KBM-7 (cell line): ENCODE measurements at places on chromosomes 16 and 17.

GRCh38 chr16:79599837-79600637, 500 bp downstream of the MAF start:
- peak; percentile 24 for DNase-seq

DNA sequence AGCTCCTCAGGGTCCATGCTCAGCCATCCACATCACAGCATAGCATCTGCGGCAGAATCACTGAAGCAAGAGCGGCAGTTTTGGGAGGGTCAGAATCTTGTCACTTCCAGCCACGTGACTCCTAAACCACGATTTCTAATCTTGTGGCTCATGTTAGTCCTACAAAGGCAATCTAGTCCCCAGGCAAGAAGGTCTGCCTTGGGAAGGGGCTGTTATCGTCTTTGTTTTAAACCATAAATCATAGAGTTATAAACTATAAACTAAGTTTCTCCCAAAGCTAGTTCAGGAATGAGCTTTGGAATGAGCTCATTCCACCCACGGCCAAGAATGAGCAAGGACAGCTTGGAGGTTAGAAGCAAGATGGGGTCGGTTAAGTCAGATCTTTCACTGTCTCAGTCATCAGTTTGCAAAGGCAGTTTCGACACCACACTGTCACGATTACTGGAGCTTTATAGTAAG, 20.8 kb upstream of the DNAH17 start:
- DNase-seq, result peak; percentile 14

DNA sequence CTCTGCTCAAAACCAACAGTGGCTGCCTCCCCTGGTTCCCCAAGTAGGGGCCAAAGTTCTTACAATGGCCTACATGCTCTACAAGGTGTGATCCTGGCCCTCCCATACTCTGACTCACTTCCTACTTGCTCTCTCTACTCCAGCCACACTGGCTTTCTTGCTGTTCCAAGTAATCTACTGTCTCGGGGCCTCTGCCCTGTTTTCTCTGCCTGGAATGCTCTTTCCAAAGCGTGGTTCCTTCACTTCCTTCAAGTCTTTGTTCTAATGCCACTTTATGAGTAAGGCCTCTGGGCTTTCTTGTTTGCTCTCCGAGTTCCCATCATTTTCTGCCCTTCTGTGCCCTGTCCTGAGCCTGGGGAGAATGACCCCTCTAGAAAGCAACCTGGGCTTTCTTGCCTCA, 4.1 kb upstream of the CDH3 start:
- DNase-seq, result no peak

DNA sequence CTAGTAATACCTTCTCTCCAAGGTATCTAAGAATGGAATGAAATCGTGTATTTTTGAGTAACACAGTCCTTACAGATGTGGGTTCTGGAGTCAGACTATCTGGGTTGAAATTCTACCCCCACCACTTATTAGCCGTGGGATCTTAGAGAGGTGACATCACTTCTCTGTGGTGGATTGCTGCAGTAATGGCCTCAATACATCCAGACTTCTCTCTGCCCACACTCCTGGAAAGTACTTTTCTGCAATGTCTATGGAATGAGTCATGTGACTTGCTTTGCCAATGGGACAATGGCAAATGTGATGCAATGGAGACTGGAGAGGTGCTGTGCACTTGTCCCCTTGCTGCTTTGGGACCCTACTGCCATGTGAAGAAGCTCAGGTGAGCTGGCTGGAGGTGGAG, 418.2 kb downstream of the HAPSTR1 start:
- DNase-seq, result no peak

GRCh38 chr17:78826421-78826820, 14.2 kb downstream of the USP36 start:
- DNase-seq, result no peak

GRCh38 chr17:38339891-38340290, 3.9 kb downstream of the GPR179 start:
- DNase-seq, result no peak

- DNase-seq, result no peak
Measured at GRCh38 chr16:28473714-28474265, 1.7 kb upstream of the NPIPB7 start.

GRCh38 chr16:17724242-17724898, 253.6 kb upstream of the XYLT1 start:
- DNase-seq, result no peak

DNA sequence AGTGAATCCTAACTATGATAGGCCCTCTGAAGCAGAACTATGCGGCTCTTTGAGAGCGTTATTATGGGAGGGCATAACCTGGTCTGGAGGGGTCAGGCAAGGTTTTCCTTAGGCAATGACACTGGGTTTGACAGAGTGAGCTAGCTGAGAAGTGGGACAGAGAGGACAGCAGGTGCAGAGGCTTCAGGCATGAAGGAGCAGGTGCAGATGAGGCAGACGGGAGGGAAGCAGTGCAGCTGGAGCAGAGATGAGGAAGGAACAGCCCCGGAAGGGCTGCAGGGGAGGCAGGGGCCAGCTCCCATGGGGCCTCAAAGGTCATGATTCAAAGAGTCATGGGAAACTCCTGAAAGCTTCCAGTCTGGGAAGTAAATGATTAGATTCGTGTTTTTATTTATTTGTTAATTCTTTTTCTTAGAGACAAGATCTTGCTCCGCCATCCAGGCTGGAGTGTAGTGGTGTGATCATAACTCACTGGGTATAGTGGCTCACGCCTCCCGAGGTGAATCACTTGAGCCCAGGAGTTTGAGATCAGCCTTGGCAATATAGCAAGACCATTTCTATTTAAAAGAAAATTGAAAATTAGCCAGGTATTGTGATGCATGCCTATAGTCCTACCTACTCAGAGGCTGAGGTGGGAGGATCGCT, 5.4 kb downstream of the MARCHF10 start:
- no peak for DNase-seq

DNA sequence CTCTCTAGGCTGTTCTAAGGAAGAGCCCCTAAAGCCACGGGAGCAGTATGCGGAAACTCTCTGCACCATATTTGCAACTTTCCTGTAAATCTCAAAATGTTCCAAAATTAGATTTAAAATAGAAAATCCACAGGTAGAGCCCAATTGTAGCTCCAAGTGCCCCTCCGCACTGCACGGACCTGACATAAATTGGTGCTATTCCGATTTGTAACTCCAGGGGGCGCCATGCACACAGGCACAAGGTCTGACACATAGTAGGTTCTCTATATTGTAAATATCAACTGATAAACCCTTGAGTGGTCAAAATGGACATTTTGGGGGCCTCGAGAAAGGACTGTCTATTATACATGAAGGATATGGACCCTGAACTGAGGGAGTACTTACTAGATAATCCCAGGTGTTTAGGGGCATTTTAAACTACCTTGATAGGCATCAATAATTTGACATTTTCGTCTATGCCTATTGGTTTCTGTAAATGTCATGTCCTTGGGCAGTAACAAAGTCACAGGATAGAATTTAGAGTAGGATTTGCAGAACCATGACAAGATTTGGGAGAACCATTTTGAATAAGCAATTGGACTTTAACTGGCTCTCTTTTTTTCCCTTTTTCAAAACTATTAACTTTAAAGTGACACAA, 36.6 kb upstream of the TMEM132E start:
- DNase-seq, result peak; percentile 40

- DNase-seq, result no peak
Measured at GRCh38 chr16:31277659-31278260, 18.0 kb downstream of the ITGAM start.

- DNase-seq, result no peak
Measured at GRCh38 chr17:15649861-15650421, 30.4 kb upstream of the FBXW10B start.

GRCh38 chr16:13770436-13770835, 149.5 kb upstream of the ERCC4 start:
- no peak for DNase-seq

DNA sequence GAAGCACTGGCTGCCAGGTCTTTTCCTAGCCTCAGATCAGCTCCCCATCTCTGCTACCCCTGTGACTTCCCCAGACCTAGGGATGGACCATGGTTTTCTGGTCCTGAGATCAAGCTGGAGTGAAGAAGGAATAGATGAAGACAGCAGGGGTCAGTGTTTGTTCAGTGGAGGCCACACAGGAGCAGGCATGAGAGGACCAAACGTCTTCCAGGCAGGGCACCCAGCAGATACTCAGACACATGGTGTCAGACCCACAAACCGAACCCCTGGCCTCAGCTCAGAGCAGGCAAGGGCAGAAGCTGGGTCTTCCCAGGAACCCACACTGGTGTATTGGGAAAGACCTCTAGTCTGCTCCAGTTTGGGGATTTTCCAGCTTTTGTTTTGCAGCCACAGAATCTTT, 189.7 kb downstream of the IRX5 start:
- no peak for DNase-seq

DNA sequence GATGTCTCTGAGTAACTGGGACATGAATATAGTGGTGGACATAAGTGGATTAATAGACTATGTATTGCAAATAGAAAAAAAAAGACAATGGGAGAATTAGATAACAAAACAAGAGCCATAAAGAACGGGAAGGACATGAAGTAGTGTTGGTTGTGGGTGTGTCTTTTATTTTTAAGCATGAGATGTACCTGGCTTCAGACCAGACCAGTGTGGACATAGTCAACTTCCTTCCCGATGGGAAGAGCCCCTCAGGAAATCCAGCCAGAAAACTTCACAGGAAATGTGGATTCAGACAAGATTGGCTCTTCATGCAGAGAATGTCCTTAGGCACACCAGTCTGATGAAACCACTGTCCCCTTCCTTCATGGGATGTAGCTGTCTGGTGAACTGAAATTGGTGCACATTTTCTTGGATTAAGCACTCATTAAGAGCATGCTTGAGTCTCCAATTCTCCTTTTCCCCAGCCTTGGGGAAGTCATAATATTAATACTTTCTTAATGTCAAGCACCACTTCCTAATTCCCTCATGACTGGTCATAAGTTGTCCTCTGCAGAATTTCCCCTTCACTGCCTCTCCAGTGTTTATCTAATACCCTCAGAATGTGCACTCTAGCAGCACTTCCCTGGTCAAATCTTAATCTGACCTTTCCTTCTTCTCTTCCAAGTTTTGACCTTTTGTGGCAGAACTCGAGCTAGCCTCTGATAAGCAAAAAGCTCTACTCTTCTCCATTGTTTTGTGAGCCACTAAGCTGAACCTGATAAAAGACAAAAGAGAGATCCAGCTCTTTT, 350.6 kb upstream of the MAF start:
- no peak for DNase-seq

- DNase-seq, result no peak
Measured at GRCh38 chr16:50808929-50809538, 67.1 kb downstream of the CYLD start.

DNA sequence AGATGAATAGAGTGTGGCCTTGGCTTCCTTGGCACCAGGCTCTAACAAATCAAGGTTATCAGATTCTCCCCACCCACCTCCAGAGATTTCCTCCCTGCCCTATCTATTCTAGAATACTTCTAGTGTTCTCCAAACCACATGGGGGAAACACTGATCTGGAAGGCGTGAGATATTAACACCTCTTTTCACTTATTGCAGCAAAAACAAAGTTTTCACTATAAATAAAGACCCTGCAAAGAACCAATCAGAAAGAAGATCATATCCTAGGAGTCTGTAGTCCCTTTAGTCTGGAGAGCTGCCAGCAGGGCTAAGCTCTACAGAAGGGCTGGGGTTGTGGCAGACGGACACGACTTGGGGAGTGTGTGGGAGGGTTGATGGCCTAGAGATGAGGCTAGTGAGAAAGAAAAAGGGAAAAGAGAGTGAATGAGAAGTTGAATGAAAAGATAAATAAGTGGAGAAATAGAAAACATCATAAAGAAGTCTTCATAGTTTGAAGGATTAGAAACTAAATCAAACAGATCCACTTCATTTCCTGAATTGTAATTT, 8.6 kb upstream of the SKAP1 start:
- DNase-seq, result no peak

DNA sequence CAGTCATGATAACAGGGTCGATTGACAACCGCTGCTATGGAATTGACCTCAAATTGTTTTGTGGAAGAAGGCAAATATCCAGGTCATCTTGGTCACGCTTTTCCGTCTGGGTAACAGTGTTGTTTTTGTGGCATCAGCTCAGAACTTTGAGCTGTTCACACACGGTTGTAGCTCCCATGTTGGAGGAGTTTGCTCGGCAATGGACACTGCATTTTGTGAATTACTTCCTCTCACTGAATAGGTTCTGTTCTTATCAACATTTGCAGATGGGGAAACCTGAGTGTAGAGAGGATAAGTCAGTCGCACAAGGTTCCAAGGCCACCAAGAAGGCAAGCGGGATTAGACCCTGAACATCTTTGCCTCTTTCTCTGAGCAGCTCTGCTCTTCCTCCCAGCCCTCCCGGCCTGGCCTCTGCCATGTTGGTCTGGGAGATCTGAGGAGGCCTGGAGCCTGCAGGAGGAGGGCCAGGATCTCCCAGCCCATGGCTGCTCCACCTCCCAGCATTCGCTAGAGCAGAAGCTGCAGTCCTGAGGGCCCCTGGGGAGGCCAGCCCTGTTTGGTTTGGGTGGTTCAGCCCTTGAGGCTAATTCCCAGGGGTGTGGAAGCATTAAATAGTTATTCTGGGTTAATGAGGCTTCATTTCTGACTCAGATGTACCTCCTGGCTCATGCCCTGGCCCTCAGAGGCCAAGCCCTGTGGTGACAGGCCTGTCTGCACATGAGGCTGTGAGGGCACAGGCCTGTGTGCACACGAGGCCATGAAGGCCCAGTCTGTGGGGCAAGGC, 154.1 kb upstream of the PLCG2 start:
- DNase-seq, result peak; percentile 38

DNA sequence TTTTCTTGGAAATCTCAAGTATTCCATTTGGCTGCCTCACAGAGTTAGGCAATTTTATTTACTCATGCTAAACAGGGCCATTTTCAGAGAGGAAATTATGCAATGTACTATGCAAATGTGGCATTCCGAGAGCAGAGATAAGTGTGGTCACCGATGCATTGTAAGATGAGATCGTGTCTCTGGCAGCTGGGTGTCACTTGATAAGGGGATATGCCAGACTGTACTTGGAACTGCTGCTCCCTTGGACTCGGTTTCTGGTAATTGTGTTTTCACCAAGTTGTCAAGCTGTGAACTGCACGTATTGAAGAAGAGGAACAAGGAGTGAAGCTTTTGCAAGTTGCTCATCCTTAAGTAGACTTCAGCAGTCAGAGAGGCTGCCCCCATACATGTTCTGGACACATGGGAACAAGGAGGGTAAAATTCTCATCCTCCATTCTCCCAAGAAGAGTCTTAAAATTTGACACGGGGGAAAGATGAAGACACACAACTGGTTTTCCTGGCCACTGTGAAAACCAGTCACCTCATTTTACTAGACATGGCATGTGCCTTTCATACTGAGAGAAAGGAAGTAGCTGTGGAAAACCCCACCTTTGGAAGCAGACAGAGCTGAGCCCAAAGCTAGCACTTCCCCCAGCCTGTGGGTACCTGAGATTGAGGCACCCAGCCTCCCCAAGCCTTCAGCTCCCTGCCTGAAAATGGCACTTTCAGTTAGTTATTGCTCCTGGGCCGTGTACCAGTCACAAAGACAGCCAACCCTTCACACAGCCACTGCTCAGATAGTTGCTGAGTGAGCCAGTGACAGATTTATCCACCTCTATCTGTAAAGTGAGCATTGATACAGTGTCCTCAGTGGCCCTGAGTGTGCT, 150.7 kb downstream of the SOCS1 start:
- peak; percentile 97 for DNase-seq

GRCh38 chr16:86964796-86965241, 352.4 kb downstream of the C16orf95 start:
- DNase-seq, result no peak
